ENCODE measurements at places on chromosomes 5 and 9.
A peak's percentile ranks its signal among the peaks of the same experiment; 100 is the strongest.

DNA sequence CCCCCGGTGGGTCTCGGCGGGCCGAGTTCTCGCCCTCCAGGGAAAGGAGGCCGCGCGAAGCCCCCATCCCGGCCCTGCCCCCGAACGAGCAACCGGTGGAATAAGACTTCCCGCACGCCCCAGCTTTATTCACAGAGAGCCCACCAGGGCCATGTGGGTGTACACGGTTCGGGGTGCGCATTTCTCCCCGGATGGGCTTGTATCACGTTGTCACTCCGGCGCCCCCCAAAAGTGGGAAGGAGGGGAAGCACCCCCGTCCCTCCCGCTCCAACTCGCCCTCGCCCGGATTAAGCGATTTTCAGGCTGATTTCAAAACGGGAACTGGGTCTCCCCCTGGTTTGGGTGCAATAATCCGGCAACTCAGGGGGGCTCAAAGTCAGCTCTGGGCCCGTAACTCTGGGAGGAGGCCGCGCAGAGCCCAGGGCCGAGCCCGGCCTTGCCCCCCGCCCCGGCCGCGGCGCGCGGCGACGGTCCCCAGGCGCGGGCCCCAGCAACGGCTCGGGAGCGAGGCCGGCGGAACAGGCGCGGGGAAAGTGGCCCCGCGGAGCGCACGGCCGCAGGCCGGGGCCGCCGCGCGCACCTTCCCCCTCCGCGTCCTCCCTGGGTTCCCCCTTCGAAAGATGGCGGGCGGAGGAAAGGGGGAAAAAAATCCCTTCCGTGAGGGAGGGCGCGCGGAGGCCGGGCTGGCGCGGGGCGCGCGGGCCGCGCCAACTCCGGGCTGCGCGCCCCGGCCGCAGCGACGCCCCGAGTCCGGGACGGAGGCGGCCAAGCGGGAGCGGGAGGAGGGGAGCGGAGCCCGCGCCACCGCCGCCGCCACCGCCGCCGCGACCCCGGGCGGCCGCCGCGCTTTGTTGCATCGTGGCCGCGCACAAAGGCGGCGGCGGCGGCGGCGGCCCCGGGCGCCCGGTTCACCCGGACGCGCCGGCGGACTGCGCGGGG lies 644 bp downstream of the BRD3 start:
- DNase-seq: peak; percentile 52

GRCh38 chr5:1974081-1974480 lies 91.4 kb upstream of the IRX4 start:
- DNase-seq: no peak

DNA sequence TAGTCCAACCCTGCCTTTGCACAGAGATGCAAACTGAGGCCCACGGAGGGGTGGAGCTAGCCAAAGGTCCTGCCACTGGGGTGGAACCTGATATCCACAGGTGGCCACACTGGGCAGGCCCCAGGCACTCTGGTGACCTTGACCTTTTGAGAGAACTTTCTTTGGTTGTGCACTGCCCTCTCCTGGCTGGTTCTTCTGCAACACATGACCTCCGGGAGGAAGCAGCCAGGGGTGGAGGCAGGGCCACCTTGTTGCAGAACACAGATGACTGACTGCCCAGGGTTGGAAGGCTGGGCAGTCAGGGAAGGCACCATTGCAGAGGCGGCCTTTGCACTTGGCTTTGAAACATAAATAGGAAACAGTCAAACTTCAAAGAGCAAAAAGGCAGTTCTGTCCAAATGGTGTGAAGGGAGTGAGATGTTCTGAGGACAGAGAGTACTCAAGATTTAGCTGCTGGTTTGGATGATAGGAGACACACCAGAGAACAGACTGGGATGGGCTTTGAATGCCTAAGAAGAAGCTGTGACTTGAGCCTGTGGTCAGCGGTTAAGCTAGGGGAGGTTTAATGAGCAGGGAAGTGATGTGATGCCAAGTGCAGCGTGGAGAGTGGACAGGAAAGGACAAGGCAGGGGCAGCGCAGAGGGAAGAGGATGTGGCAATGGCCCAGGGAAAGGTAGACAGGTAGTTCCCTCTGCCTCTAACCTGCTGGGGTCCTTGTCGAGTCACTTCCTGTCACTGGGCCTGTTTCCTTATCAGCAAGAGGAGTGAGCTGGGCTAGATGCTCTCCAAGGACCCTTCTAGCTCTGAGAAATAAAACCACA lies 6.8 kb upstream of the TCOF1 start:
- DNase-seq: peak; percentile 33

DNA sequence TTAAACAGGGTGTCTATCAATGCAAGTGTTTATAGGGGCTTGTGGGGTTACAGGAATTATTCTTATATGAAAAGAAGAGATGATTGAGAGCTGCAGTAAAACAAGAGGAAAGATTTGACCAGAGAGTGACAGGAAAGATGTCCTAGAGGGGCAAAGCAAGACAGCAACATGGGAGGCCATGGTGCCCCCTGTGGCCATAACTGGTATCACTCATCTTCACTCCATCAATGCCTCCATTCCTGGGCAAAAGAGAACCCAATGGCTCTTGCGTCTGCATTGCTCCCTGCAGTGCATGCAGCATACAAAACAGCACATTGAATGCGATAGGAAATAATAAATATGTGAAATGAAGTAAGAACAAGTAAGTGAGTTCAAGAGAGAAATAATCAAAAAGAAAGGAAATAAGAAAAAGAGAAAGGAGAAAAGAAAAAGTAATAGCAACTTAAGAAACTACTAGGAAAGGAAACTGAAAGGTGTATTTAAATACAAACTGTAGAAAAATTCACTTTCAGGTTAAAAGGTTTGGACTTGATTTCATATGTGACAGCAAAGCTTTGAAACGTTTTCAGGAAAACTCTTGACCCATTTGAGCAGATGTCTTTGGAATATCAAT lies 206.6 kb downstream of the SEMA5A start:
- DNase-seq: no peak

DNA sequence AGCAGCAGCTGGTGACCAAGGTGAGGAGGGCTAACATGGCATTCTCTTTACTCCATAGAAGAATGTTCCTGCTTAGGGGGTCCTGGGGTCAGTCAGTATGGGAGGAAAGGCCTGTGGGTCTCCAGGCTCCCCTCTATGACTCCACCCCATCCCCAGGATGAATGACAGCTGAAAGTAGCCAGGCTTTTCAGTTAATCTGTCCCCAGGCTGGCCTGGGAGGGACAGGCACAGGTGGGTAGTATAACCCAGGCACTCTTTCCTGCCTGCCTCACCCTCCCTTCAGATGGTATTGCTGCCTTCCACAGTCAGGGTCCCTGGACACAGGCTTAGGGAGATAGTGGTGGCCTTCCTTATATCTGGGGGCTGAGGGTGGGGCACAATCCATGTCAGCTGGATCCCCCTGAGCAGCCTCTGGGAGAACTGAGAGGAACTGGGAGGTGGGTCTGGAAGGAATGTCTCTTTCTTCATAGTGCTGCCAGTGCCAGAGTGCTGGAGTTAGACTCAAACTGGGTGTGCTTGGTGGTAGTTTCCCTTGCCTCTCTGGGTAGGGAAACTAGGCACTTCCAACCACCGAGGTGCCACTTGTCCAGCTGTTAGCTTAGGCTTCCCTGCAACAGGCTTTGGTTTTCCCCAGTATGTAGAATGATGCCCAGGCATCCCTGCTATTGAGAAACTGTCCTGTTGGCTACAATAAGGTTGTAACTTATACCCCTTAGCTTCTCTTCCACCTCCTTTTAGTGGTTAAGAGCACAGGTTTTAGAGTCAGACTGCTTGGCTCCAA lies 27.8 kb downstream of the LARP1 start:
- DNase-seq: no peak

GRCh38 chr9:111036429-111036789 lies 1.9 kb downstream of the LPAR1 start:
- no peak for DNase-seq

GRCh38 chr9:35760651-35761050 lies 6.6 kb upstream of the MSMP start:
- no peak for DNase-seq
